CD4-positive, CD25-positive, alpha-beta regulatory T cell (primary cell): ENCODE measurements at places on chromosomes 1 and 21.

DNA sequence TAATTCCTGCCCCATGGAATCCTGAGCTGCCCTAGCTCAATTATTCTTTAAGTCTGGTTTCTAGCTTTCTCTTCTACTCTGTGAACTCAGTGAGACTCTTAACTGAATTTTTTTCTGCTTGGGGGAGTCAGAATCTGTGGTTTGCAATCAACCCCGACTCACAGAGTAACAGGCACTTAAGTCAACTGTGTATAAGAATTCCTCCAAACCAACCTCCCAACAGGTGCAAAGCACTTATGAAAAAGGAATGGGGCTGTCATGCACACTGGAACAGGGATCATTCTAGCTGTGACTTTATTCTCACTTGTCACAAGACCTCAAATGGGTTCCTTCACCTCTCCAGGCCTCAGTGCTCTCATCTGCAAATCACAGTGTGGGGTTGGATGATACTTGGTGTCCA, 60.3 kb upstream of the SYT6 start:
- no peak for DNase-seq

- DNase-seq = no peak
Measured at GRCh38 chr1:55286856-55287602, 71.9 kb upstream of the USP24 start.

GRCh38 chr1:95230768-95231191, 3.2 kb upstream of the RWDD3 start:
- no peak for DNase-seq

GRCh38 chr1:10967090-10967489, 45.4 kb upstream of the TARDBP start:
- DNase-seq = no peak

DNA sequence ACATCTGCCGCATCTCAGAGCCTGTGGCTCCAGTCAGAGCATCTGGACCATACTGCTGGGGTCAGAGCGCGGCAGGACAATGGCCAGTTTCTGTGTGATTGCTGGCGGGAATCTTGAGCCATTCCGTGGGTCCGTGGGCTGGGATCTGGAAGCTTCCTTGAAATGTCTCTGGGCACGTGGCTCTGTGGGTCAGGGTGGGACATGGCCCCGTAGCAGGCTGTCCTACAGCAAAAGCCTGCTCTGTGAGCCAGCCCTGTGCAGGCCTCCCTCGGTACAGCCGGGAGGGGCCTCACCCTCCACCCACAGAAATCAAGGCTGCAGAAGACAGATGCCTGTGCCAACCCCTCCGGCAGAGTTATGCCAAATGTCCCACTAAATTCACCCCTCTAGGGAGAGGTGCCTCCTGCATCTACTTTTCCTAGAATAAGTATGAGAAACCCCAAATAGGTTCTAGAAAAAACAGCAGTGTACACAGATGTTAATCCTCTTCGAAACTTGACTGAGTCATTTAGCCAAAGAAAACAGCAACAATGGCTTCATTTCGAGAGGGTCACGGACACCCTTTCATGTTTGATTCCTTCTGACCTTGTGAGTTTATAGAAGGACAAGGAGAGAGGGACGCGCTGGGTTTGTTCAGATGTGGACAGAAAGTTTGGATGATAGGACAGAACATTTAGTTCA, 27.8 kb downstream of the COL18A1 start:
- DNase-seq = no peak
